ENCODE measurements at places on chromosomes 6 and 20. TPM values are rescaled to one million over a fixed set of nuclear protein-coding genes. Genes with fewer than 3 reads are reported as not detected.
A peak's percentile ranks its signal among the peaks of the same experiment; 100 is the strongest.

GRCh38 chr20:368915-369314 lies 11.6 kb upstream of the TRIB3 start:
- H3K36me3 ChIP-seq = peaks cover 5% of the 10 kb centered on the region
- no peaks in the 10 kb centered on the region for H3K27me3 ChIP-seq
- no peak for DNase-seq
- no peak overlapping the region for H3K4me3 ChIP-seq
- no peak overlapping the region for H3K27ac ChIP-seq

- peaks cover 11% of the 10 kb centered on the region for H3K27me3 ChIP-seq
- H3K36me3 ChIP-seq = no peaks in the 10 kb centered on the region
- no peak overlapping the region for H3K27ac ChIP-seq
- H3K4me1 ChIP-seq = no peaks in the 10 kb centered on the region
- no peak for DNase-seq
Observed at GRCh38 chr20:4512891-4513550, 208.7 kb upstream of the PRND start.

GRCh38 chr6:148274809-148275208 lies 67.8 kb upstream of the SASH1 start:
- H3K27me3 ChIP-seq = peaks cover 2% of the 10 kb centered on the region
- H3K4me1 ChIP-seq = no peaks in the 10 kb centered on the region
- no peak for DNase-seq
- no peak overlapping the region for H3K27ac ChIP-seq
- H3K4me3 ChIP-seq = no peak overlapping the region

GRCh38 chr6:53437557-53438202 lies 88.9 kb upstream of the ELOVL5 start:
- no peaks in the 10 kb centered on the region for H3K36me3 ChIP-seq
- no peaks in the 10 kb centered on the region for H3K4me1 ChIP-seq
- no peak overlapping the region for H3K4me3 ChIP-seq
- no peak overlapping the region for H3K27ac ChIP-seq

- H3K36me3 ChIP-seq = no peaks in the 10 kb centered on the region
- H3K27me3 ChIP-seq = no peaks in the 10 kb centered on the region
- DNase-seq = no peak
- H3K4me1 ChIP-seq = no peaks in the 10 kb centered on the region
- H3K27ac ChIP-seq = no peak overlapping the region
Observed at GRCh38 chr6:165178056-165178455, 131.3 kb downstream of the C6orf118 start.

DNA sequence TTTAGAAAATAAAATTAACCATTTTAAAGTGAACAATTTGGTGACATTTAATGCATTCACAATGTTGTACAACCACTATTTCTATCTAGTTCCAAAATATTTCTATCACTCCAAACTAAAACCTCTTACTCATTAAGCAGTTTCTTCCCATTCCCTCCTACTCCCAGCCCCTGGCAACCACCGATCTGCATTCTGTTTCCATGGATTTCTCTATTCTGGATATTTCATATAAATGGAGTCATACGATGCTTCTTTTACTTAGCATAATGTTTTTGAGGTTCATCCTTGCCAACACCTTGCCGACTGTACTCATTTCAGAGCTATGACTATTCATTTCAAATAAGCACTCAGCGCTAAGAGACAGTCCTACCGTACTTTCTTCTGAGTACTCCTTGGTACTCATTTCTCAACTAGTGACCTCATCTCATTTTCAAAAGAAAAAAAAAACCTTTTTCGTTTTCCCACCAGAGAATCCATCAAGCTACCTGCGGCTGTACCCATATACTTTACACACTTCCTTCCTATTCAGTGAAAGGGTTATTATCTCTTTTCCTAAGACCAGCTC lies 259.2 kb downstream of the UTRN start:
- no peak for DNase-seq
- no peak overlapping the region for H3K4me3 ChIP-seq
- H3K4me1 ChIP-seq = peaks cover 3% of the 10 kb centered on the region
- no peaks in the 10 kb centered on the region for H3K27me3 ChIP-seq
- peaks cover 51% of the 10 kb centered on the region for H3K36me3 ChIP-seq

- no peak for DNase-seq
- no peak overlapping the region for H3K27ac ChIP-seq
- no peaks in the 10 kb centered on the region for H3K36me3 ChIP-seq
- no peaks in the 10 kb centered on the region for H3K4me1 ChIP-seq
- H3K27me3 ChIP-seq = peaks cover 11% of the 10 kb centered on the region
- no peak overlapping the region for H3K4me3 ChIP-seq
Observed at GRCh38 chr6:1099264-1099663, 212.6 kb upstream of the FOXQ1 start.

GRCh38 chr20:36614781-36615557 lies 9.4 kb downstream of the RAB5IF start:
- H3K4me1 ChIP-seq = peaks cover 22% of the 10 kb centered on the region
- peaks cover 20% of the 10 kb centered on the region for H3K36me3 ChIP-seq
- no peak for DNase-seq
- no peaks in the 10 kb centered on the region for H3K27me3 ChIP-seq
- peak overlapping the region; percentile 13 for H3K27ac ChIP-seq
- H3K4me3 ChIP-seq = no peak overlapping the region

The C6orf118 gene
- not detected for total RNA-seq

The KHDC1 gene
- 3.2 TPM for total RNA-seq

The ID1 gene
- total RNA-seq = 0.72 TPM

The LAMA2 gene
- not detected for total RNA-seq

The MYH7B gene
- total RNA-seq = 0.55 TPM
